ENCODE measurements at places on chromosomes 11 and 22.
A peak's percentile ranks its signal among the peaks of the same experiment; 100 is the strongest.

- DNase-seq: no peak
Observed at GRCh38 chr11:33307984-33308383, 50.8 kb downstream of the HIPK3 start.

- DNase-seq: no peak
Observed at GRCh38 chr22:28909375-28909774, 26.0 kb downstream of the ZNRF3 start.

GRCh38 chr11:118522571-118523072 lies 4.7 kb upstream of the TTC36 start:
- DNase-seq: no peak

- no peak for DNase-seq
Observed at GRCh38 chr22:26124991-26125725, 44.1 kb upstream of the SEZ6L start.

DNA sequence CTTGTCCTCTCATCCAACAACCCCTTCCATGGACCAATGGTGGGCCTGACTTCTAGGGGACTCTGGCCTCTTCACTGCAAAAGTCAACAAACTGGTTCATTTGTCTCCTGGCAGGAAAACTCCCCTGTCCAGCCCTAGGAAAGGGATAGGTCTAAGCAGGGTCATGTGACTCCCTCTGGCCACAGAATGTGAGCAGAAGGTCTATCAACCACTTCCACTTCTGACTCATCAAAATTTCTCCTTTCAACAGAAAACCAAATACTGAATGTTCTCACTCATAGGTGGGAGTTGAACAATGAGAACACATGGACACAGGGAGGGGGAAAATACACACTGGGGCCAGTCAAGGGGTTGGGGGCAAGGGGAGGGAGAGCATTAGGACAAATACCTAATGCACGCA lies 1.3 kb upstream of the ISX start:
- no peak for DNase-seq

DNA sequence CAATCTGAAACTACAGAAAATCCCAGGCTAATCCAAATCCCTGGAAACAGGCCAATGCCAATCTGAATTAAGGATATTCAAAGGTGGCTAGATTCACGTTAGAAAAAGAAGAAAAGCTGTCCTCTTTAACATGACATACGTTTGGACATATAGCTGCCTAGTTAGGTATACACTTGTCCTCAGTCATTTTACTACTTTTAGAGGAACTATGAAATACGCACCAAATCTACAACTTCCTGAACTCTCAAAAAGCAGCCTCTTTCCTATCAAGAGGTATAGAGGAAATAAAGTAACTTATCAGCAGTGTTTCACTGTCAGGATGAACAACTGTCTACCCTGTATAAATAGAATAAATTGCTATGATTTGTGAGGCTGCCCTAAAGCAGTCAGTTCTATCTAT lies 24.0 kb downstream of the KMT5B start:
- DNase-seq: no peak

DNA sequence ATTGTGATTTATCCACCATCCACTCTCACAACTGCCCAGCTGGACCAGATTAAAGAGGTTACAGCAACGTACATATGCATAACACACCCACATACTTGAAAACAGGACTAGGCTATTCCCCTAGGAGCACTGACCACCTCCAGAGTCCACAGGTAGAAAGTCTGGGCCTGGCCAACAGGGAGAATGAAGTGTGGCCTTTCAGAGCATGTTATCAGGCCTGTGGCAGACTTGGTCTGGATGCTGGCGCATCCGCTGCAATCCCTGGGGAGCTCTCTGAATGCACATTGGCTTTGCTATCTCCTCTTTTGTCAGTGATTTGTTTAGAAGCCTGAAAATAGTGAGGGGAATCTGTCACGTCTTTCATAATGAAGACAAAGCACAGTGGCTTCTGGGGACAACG lies 86.7 kb downstream of the C11orf58 start:
- DNase-seq: no peak

- DNase-seq: no peak
Observed at GRCh38 chr22:48782326-48782725, 1045.3 kb downstream of the BRD1 start.

DNA sequence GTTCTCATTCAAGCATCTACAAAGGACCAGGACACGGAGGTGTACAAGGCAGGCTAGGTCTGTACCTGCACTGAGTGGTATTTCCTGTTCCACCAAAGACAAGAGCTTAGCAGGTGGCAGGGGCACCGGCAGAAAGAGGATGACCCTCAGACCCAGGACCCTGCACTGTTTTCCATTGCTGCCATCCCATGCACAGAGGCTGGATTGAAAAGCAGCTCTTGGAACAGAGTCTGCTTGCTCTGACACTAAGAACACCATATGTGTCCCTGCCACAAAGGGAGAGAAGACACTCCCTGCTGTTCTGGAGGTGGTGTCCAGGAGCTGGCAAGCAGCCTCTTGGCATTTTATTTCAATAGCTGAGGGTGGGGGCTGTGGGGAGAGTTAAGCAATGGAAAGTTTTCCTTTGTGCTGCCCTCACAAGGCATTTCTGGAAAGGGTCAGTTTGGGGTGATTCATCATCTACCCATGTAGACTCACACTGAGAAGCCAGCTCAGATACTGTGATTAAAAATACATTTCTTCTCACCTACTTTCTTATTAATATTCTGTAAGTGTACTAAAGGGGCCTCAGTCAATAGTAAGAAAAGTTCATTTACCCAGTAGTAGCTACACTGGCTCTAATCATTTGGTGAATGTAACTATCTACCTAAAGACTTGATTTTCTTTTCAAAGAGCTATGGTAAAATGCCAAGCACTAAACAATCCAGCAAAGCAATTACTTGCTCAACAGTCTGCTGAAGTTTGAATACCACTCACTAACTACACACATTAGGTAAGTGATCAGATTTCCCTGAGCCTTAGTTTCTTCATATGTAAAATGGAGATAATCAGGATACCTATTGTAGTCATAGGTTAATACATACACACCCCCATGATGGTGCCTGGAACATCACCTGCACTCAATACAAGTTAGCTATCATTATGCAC lies 55.2 kb downstream of the SLC1A2 start:
- peak; percentile 90 for DNase-seq

- no peak for DNase-seq
Observed at GRCh38 chr11:119342023-119342300, 1.3 kb upstream of the C1QTNF5 start.

GRCh38 chr11:77374611-77375031 lies 73.1 kb upstream of the GDPD4 start:
- no peak for DNase-seq

DNA sequence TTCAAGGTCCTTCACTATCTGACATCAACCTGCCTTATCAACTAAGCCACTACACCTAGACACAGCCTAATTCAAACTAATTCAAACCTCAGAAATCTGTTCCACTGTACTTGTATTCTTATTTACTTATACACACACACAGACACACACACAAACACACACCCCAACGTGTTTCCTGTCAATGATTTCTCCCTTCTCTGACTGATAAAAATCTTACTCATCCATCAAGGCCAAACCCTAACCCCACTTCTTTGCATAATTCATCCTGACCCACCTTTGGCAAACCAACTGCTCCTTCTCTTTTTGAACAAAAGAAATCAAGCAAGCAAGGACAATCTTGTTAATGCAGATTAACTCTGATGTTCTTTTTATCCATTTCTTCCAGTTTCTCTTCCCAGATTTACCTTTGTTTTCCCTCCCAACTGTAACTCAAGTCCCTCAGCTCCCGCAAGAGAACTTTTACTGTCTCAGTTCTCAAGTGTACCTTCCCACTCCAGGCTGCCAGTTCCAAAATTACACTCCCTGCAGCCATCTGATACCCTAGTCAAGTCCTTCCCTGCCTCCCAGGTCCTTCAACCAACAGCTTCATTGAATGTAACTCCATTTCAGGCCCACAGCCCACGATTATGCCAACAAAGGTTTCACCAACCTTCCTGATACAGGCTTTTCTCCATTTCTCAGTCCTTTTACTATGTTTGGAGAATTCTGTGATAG lies 78.3 kb downstream of the PAK1 start:
- no peak for DNase-seq

DNA sequence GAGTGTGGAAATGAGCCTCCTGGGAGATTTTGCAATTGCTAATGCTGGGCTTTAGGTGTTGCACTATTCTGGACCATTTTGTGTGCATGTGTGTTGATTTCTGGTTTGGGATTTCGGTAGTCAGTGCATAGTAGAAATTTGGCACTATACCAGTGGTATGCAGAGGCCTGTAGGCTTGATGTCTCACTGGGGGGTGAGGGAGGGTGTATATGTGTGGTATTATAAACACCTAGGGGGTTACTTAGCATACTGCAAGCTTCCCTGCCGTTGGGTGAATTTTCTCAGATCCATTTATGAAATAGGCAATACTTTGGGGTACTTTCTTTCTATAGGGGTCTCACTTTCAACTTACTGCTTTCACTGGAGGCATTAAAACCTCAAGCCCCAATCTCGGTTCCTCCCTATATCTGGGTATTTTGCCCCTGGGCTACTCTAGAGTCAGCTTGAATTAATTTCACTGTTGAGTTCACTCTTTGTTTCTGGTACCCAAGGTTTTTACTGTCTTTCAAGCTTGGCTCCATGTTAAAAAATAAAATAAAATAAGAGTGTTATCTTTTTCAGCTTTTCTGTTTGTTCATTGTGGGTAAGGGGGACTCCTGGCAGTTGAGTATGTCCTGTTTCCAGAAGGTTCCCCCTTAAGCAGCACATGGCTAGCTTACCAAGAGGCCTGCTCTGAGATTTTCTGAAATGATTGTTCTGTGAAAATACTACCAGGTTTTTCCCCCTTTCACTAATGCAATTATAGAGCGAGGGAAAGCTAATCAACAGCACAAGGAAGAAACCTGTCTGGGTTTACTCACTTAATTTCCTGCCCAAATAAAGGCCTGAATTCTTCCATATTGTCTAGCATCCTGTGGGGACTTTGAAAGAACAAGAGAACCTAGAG lies 45.8 kb downstream of the PPFIBP2 start:
- DNase-seq: no peak

DNA sequence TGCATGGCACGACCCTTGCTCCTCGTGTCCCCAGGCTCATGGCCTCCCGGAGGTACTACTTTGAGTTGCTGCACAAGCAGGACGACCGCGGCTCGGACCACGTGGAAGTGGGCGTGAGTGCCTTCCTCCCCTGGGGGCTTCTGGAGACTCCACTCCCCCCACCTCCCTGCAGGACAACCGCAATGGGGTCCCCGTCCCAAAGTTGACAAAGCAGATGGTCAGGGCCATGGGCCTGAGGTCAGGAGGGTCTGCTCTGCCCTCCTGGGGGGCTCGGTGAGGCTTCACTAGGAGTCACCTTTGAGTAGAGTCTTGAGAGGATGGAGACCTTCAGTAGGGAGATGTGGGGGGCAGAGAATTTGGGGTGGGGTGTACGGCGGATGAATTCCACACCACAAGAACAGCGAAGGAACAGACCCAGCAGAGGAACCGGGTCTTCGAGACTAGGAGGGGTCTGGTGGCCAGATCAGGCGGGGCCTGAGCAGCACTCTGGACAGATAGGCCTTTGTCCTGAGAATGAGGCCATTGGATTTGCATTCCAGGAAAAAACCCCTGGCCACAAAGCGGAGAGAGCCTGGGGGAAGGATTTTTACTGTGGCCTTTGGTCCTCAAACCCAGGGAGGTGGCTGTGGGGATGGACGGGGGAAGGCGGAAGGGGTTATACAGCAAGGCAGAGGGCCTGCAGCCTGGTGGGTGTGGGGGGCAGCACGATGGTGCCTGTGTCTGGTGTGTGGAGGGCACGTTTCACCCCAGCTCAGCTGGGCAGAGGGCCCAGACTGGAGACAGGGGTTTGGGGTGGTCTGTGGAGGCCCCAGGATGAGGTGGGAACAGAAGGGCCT lies 4.6 kb downstream of the B4GALNT4 start:
- no peak for DNase-seq

DNA sequence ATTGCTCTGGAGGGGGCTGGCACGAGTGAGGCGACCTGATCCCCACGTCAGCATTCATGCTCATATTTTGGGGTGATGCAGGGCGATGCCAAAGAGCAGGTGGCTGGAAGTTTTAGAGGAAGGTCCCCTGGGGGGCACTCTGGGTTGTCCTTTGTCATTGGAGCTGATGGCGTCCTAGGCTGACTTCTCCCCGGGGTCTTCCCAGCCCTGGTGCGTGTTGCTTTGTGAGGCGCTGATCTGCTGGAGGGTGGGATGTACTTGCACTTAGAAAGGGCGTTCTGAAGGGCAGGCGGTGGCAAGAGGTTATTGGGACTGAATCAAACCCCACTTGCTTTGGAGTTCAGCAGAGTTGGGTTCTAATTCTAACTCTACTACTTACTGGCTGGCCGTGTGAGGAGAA lies 313.3 kb downstream of the NTM start:
- DNase-seq: no peak

DNA sequence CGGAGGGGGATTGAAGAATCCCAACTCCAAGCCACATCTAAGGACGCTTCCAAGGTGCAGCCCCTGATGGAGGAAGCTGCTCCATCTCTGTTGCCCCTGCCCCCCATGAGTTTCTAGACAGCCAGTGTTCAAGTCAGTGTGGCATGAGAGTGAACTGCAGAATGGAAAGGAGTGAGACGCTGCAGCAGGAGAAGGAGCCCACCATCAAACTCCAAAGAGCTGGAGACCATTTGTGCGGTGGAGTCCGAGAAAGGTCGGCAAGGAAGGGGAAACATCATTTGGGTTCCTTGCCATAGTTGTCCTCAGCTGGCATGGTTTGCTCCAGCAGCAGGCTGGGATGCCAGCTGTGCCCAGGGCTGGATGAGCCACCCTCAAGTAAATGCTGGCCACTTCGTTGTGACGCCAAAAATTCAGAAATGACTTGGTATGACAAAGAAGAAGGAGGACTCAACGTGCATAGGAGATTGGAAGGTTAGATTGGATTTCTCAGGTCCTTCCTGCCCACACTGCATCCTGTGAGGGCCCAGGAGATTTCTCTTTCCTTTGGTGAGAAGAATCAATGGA lies 16.4 kb downstream of the APOL2 start:
- no peak for DNase-seq

DNA sequence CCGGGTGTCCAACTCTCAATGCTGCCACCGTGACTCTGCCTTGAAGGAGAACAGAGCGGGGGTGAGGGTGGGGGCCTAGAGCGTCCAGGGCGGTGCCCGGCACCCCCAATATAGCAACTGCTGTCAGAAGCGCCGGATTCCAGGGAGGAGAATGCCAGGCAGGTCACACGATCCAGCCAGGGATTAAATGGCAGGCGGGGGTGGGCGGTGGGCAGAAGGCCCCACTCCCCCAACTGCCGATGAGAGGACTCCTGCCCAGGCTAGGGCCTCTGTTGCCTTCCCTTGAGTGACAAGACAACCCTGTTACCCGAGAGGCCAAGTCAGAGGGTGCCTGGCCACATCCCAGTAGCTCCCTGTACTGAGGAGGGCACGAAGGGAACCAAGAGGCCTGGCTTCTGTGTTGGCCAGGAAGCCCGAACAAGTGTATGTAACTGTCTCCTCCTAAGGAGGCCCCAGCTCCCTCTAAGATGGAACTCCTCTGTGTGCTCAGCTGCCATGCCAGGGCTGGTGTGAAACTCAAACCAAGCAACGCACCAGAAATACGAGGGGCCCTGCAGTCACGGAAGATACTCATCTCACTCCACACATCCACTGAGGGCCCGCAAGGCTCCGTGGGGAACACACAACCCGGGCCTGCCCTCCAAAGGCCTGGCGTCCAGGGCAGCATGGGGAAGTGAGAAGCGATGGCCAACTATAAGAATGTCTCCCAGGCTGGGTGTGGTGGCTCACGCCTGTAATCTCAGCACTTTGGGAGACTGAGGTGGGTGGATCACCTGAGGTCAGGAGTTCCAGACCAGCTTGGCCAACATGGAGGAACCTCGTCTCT lies 3.0 kb downstream of the PACSIN3 start:
- no peak for DNase-seq

- no peak for DNase-seq
Observed at GRCh38 chr11:6746626-6747025, 25.1 kb downstream of the OR2AG2 start.
